Type B pancreatic cell (in vitro differentiated cells): ENCODE measurements at places on chromosomes 2 and 18. TPM values are rescaled to one million over a fixed set of nuclear protein-coding genes. Genes with fewer than 3 reads are reported as not detected.

GRCh38 chr2:42882756-42883155 is 90.4 kb upstream of the HAAO start:
- H3K36me3 ChIP-seq = no peaks in the 10 kb centered on the region
- no peak overlapping the region for H3K4me3 ChIP-seq
- H3K27ac ChIP-seq = no peak overlapping the region

GRCh38 chr2:155913356-155913755 is 419.2 kb downstream of the NR4A2 start:
- H3K27ac ChIP-seq = no peak overlapping the region
- no peak for DNase-seq
- no peaks in the 10 kb centered on the region for H3K27me3 ChIP-seq
- H3K36me3 ChIP-seq = no peaks in the 10 kb centered on the region

Gene CHRNA1
- total RNA-seq = 0.19 and 1.1 TPM in 2 replicates

Gene LRRC30
- not detected in 2 replicates for total RNA-seq
